ENCODE measurements at places on chromosomes 16 and 17. TPM values are rescaled to one million over a fixed set of nuclear protein-coding genes. Genes with fewer than 3 reads are reported as not detected.

DNA sequence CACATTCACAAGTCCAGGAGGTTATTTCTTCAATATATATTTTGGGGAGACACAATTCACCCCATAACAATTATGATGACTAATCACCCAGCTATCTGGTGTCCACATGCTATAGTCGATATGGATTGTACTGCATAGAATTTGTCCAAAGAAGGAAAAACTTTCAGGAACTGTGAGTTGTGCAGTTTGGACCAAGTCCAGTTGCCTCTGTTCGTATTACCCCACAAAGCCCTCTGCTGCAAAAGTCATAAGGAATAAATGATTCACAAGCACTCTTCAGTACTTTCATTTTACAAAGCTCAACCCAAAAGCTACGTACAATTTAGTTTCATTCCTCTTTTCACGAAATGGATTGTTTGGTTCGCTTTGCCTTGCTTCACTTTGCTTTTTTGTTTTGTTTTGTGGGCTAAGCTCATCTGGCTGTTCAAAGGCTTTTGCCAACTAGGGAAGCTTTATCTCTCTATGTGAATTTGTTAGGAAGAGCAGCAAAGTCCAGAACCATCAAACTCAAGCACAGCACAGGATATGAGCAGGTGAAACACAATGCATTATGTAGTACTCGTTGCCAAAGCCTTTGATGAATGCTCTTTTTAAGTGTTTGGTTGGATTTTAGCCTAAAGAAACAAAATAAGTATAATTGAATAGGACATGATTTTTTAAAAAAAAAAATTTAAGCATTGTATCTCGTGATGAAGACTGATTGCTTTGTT is 98.6 kb downstream of the ZNF18 start:
- no peak for DNase-seq

DNA sequence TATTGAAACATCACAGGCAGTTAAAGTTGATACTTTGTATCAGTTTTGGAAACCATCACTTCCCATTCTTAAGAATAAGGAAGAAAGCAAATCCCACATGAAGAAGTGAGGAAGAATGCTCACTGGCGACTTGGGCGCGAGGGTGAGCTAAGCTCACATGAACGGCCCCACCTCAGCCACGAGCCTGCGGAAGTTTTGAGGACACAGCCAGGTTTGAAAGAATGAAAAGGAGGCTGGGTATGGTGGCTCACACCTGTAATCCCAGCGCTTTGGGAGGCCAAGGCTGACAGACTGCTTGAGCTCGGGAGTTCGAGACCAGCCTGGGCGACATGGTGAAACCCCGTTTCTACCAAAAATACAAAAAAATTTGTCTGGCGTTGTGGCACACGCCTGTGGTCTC is 110.3 kb upstream of the CHMP6 start:
- no peak for DNase-seq

DNA sequence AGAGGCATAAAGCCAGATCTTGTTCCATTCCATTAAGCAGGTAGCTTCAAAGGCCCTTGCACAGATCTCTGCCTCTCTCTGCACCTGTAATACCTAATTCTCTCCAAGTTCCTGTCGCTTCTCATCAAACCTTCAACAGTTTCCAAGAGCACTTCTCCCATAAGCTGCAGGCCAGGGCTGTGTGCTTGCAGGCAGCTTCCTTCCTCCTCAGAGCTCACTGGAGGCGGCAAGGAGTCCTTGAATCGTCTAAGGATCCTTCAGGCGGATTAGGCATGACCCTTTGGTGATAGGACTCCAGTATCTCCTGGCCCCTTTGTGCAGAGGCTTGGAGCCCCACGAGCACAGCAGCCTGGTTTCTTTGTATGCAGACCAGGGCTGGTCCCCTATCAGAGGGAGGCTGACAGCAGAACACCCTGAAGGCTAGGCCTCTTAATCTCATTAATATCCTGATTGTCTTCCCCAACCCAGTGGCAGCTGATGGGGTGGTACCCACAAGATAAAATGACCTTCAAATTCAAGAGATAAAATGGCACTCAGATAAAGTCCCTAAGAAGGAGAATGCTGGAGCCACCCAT is 19.8 kb downstream of the HNF1B start:
- no peak for DNase-seq

DNA sequence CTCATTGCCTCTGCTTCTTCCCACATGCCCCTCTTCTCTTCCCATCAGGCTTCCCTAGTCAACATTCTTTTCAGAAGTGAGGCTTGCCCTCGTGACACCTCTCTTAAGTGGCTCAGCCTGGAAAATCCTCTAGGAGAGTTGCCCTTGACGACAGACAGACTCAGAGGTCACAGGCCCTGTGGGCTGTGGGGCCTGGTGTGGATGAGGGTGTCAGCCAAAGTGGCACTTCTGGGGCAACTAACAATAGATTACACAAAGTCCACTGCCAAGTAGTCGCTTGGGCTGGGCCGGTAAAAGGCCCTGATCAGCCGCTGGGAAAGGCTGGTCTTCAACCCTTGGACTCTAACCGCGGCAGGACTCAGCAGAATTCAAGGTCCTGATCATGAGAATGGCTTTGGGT is 33.7 kb upstream of the METTL16 start:
- no peak for DNase-seq

Gene BCAS3
- 6.0 TPM for total RNA-seq

Measured in G401 (cell line).